ENCODE measurements at places on chromosomes 5 and 9.

DNA sequence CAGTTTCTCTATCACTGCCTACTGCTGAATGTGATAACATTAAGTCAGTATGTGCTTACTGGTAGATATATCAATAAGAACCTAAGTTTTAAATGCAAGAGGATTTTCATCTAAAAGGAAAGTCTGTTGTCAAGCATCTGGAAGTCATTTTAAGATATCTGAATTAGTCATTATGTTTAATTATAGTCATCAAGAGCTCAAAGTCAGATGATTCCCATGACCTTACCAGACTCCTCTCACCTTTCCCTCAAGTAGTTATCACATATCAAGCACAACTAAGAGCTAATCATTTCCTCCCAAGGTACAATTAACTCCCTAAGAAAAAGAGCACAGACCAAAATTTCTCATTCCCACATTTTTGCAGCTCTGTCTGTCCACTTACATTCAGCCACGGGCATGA, 45.5 kb downstream of the PUM3 start:
- no peak for DNase-seq

- no peak for DNase-seq
These were observed 217.6 kb downstream of the TMEM167A start for GRCh38 chr5:82859451-82860140.

- no peak for DNase-seq
These were observed 100.8 kb downstream of the GADD45G start for GRCh38 chr9:89705651-89706050.

DNA sequence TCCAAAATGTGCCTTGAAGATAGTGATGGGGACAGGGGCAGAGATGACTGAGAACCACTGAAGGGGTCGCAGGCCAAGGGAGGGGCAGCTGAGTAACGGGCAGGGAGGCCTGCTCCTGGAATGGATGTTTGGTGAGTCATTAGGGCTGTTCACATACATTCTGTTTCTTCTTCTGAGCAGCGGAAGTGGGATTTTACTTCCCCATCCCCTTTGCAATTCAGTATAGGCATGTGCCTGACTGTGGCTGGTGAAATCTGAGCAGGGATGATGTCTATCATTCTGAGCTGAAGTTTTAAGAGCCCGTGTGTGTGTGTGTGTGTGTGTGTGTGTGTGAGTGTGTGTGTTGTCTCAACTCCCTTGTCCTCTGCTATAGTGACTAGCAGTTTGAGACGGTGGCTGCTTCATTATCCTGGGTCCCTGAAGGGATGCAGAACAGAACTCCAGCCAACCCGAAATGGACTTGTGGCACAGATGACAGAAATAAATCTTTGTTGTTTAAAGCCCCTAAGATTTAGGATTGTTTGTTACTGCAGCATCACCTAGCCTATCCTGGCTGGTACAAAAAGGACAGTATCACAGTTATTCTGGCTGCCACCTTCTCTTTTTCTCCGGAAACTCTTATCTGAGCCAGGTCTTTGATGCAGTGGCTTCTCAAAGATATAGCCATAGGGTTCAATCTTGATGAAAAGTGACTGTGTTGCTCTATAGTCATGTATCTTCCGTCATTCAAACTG, 29.2 kb upstream of the TGFBI start:
- no peak for DNase-seq

DNA sequence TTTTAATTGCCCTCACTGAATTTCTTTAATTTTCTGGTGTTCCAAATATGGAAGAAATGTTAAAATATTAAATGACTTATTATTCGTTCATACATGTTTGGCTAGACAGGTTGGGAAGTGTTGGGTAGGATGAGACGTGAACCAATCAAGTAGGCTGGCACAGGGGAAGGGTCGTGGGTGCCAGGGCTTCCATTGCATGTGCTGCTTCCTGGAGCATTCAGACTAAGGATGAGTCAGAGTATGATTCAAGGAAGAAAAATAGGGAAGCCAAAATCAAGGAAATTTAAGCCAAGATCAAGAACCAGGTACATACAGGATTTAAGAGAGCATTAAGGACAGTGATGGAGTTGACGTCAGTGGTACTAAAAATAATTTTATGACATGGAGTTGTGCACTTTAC, 2068.0 kb downstream of the MAT2B start:
- DNase-seq, result no peak

DNA sequence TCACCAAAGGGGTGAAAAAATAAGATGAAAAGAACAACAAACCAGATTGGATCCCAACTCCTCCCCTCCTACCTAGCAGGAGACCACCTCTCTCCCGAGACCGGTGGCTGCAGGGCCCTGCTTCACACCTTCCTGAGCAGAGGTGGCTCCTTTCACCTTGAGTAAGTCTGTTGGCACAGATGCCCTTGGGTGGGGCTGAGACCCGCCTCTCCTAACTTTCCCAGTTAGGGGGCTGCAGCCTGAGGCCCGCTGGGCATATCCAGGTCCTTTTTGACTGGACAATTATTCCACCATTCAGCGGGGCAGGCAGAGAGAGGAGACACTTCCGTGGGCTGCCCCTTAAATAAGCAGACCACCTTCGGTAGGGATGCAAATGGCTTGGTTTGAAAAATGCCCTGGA, 1.3 kb downstream of the SLC25A48 start:
- DNase-seq, result no peak

GRCh38 chr5:31346896-31347551, 153.5 kb downstream of the CDH6 start:
- DNase-seq, result no peak

Measured in activated CD4-positive, alpha-beta T cell treated with anti-CD3 and anti-CD28 coated beads, Interleukin-2, amount 50 U/mL, for 24 hours (primary cell).